ENCODE measurements at places on chromosomes 6 and 20. TPM values are rescaled to one million over a fixed set of nuclear protein-coding genes. Genes with fewer than 3 reads are reported as not detected.
A peak's percentile ranks its signal among the peaks of the same experiment; 100 is the strongest.

The HLA-DRA gene
- 203 TPM for total RNA-seq

The CD24 gene
- total RNA-seq: 0.40 TPM

The ISM1 gene
- not detected for total RNA-seq

The KCTD20 gene
- total RNA-seq: 63.6 TPM

- DNase-seq: no peak
Measured at GRCh38 chr20:25361287-25361683, 29.4 kb downstream of the ABHD12 start.

DNA sequence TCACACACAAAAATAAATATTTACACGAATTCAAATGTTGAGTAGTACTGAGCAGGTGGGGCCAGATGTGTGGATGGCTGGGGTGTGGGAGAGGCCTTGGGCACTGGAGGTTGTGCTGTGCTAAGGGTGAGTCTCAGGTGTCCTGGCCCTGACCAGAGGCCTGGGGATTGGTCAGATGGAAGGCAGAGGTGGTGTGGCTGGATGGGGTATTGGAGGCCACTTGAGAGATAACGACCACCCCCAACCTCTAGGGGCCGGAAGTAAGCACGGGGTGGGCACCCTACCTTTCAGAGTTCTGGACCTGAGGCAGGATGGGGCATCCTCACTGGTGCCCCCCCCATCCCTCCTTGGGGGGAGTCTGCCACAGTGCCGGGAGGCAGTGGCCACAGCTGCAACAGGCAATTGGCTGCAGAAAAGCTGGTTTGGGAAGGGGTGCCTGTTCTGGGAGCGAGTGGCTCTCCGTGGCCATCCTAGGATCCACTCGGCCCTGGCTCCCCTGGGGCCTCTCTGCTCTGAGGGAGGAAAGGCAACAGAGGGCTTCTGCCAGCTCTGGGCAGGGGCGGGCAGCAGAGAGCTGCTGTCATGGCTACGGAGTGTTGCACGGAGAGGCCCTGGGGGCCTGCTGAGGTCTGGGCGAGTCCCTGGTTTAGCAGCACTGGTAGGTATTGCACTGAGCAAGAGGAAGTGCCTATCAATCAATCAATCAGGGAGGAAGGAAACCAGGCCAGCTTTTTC, 87.6 kb downstream of the ASXL1 start:
- no peak for DNase-seq

DNA sequence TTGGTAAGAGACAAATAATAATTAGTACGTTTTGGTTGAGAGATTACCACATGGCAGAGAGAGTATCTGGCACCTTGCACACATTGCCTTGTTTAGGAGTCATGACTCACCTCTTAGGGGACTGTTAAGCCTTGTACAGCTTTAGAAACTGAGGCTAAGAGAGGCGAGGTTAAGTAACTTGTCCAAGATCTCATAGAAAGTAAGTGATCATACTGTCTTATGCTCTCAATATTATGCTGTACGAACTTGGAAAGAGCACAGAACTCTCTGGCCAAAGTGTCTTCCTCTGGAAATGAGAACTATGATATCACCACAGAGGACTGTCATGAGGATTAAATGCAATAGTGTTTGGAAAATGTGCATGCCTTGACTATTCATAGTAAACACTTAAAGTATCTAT, 249.0 kb downstream of the UTRN start:
- DNase-seq: no peak

DNA sequence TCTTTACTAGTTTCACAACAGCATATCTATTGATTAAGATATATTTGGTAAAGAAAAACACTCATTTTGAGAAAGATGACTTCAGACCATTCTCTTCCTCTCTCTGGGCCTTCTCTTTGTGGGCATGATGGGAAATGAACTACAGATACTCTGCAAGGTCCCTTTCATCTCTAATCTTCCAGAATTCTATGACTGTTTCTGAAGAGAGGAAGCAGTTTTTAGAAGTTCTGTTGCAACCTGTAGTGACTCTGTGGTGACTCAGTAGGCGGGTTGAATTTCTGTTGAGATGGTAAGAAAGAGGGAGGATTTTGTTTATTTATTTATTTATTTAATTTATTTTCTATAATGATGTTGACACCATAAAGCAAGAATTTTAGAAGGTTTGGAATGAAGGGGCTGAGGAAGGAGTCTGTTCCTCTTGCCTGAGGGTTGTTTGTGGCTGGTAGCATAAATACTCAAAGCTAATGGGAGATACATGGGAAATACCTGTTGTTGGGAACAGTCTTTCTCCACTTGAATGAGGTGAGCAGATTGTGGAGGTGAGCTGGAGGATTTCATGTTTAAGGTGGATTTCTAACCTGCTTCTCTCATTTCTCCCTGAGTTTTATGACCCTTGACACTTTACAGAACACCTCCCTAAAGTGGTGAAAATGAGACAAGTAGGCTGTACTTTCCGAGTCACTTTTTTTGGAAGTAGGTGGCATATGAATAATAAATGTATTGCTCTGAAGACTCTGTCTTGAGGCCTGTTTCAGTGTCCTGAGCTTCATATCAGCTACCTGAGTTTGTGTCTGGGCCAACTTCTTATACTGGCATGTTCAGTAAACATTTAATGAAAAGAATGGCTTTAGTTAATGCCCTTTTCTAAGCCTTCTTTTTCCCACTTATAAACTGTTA, 15.0 kb downstream of the ACSS2 start:
- DNase-seq: no peak

DNA sequence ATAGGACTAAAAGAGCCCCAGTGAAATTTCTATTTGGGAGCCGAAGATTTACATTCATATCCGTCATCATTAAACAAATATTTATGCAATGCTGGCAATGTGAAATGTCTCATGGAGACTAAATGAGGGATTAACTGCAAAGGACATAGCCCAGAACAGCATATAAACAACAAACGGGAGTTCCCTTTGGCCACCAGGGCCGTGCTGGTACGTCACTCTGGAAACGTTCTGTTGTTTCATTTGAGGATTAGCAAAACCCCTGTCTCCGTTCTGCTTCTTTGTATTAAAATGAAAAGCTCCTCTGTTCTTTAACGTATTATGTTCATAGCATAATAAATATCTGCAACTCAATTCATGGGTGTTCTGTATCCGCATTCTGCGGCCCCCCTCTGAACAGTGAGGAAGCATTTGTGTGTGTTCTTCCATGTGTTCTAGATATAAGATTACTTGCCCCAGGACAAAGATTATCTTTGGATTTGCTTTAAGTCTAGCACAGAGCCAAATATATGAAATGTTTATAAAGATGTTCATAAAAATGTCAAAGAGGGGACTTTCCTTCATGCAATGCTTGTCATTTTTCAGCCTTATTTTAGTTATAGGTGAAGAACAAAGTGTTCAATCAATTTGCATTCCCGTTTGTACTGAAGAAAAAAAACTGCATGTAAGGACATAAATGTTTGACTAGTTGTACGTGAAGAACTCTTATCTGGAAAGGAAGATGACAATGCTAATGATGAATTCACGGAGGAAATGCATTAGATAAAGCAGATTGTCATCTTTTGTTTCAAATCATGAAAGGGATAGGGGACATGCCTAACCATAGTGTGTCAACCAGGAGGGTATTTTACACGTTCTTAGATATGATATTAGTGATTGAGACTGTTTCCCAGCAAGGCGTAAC, 90.0 kb upstream of the TNFAIP3 start:
- no peak for DNase-seq

DNA sequence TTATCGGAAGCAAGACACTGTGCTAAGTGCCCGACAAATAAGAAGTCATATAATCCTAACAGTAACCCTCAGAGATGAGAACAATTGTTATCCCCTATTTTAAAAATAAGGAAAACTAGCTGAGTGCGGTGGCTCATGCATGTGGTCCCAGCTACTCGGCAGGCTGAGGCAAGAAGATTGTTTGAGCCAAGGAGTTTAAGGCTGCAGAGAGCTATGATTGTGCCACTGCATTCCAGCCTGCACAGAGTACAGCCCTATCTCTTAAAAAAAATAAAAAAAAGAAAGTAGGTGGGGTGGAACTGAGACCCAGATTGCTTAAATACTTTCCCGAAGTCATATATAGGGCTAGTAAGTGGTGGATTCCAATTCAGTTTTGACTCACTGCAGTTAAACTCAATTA, 84.7 kb downstream of the UST start:
- no peak for DNase-seq

- no peak for DNase-seq
Measured at GRCh38 chr20:36173451-36173933, 19.0 kb downstream of the EPB41L1 start.

DNA sequence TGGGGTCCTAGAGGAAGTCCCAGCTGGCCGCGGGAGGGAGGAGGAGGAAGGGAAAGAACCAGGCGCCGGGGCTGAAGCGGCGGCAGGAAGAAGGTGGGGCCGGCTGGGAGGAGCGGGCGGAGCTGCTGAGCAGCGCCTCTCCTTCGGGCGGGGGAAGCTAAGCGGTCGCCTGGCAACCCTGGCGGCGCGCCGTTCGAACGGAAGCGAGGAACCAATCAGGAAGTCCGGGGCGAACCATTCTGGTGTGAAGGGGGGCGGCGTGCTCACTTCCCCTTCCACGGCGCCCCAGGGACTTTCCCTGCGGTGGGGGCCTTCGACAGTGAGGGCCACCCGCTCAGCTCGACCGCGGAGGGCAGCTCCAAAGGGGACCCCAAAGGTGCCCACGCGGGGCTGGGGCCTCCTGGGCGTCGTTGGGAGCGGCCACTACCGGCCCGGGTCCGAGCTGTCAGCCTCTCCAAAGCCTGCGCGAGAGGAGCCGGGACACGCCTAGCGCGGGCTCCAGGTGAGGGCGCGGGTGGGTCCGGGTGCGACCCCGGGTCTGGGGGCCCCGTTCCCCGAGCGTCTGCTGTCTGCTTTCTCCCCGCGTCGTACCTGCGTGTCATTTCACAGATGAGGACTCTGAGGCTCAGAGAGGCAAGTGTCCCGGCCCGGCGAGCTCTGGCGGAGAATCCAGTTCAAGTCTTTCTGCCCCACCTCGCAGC, at the start of gene FAM110A:
Gene FAM110A, plus strand, starts transcription at position 266 of the 701 bp plus-strand sequence. CDS start 11,090 bp downstream, outside the sequence.
- DNase-seq: peak; percentile 97

DNA sequence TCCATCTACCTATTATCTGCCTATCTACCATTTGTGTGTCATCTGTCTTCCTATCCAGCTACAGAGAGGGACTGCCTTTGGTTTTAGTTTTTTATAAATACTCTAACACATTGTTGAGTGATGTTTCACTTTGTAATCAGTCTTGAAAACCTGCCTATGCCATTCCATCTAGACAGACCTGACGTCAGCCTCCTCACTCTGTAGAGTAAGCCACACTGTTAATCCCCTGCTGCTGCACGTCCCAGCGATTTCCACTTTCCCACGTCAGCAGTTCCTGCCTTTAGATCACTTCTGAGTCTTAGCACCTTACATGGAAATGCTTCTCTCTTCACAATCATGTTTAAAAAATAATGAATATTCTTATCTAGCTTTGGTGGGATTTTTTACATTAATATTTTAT, 54.8 kb downstream of the PLG start:
- DNase-seq: no peak

- no peak for DNase-seq
Measured at GRCh38 chr6:46674410-46674809, 13.3 kb upstream of the TDRD6 start.
